ENCODE measurements at places on chromosomes 16 and 17.

- DNase-seq: no peak
These were observed 1.5 kb downstream of the SNX29 start for GRCh38 chr16:11978080-11978479.

DNA sequence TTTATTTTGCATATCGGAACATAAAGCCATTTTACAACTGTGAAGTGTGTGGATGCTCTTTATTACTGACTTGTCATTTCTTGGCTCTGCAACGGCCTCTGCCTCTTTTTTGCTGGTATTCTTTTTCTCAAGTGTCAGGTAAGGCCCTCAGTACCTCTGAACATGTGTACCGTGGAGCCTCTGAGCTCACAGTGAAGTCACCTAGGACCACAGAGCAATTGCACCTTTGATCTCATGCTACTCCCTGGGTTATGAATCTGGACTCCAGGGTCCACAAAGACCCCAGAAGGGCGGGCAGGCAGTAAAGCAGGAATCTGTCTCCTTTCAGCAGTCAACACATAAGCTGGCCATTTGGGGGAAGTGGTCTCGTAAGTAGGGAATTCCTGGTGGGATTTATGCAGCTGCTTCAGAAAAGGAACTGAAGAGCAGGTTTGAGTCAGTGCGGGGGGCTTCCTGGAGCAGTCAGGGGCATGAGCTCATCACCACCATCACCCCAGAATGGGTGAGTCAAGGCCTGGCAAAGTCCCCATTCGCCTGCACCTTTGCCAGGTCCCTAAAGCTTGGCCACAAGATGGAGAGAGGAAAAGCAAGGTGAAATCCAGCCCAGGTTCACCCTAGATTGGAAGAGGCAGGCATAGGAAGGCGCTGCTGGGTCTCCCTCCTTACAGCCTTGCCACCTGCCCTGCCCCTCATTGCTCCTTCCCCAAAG lies 33.0 kb downstream of the TBX4 start:
- DNase-seq: no peak

DNA sequence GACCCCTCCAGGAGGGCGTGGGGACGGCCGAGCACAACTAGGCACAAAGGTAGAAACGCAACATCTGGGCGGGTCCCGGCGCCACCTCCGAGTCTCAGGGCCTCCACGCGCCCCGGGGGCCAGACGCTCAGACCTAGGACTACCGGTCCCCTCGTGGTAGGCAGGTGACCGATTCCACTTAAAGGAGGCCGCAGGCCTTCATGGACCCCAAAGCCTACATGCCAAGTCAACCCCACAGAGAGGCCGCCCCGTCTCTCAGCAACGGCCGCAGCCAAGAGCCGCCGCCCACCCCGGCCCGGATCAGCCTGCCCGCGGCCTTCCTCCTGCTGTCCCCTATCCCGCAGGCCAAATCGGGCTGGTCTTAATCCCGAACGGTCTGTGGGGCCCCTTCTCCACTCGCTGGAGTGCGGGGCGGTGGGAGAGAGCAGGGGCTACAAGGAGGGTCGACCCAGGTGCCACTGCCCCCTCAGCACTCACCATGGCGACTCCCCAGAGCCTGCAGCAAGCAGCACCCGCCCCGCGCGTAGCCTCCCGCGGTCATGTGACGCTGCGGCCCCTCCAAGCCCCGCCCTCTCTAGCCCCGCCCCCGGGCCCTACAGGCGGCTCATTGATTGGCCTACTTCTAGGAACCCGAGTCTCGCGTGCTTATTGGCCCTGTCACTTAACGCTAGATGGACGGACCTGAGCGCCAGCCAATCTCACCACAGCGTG lies at the start of gene VPS35:
Gene VPS35, minus strand, starts transcription at position 525 of the 711 bp plus-strand sequence. Its CDS starts 45 bp downstream, at position 480.
- DNase-seq: peak; percentile 100

DNA sequence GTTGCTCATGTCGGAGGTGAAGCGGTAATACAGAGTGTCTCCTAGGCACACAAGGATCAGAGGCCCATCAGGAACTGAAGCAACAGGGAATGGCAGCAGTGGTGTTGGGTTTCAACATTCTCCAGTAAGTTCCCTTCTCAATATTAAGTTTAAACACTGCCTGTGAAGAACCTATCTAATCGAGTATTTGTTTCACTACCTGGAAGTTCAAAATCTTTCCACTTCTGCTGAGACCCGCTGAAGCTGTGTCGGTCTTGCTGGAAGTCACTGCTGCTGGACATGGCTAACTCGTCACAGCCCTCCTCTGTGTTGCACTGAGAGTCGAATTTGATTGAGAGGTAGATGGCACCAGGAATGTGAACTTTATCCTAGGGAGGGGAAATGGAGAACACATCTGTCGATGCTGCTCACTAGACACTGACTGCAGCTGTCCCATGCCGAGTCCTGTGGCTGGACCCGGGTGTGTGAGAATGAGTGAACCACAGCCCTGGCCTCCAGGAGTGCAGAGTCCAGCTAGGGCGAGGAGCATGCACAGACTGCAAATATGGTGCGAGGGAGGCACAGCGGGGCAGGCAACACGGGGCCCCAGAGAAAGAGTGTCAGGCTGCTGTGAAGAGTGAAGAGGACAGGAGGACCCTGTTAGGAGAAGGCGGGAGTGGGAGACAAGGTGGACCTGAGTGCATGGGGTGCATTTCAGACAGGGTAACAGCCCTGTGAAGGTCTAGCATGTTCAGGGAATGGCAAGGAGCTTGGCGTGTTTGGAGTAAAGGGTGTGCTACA lies 50.1 kb upstream of the ATP2A3 start:
- DNase-seq: no peak

- no peak for DNase-seq
These were observed 25.7 kb downstream of the MINK1 start for GRCh38 chr17:4858882-4859260.

DNA sequence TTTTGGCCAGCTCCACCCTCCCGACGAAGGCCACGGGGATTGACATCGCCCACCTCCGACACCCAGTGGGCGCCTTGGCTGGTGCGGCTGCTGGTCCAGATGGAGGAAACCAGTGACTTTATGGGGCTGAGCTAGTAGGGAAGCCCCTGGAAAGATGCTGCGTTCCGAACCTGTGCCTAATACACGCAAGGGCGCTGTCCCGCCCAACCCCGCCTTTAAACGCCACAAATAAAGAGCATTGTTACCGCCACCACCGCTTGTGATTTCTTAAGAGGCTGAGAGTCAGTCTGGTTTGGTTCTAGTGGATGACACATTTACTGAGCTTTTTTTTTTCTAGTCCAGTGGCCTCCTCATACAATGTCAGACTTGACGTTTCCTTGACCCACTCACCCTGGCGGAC lies 107.9 kb downstream of the AATF start:
- DNase-seq: no peak

DNA sequence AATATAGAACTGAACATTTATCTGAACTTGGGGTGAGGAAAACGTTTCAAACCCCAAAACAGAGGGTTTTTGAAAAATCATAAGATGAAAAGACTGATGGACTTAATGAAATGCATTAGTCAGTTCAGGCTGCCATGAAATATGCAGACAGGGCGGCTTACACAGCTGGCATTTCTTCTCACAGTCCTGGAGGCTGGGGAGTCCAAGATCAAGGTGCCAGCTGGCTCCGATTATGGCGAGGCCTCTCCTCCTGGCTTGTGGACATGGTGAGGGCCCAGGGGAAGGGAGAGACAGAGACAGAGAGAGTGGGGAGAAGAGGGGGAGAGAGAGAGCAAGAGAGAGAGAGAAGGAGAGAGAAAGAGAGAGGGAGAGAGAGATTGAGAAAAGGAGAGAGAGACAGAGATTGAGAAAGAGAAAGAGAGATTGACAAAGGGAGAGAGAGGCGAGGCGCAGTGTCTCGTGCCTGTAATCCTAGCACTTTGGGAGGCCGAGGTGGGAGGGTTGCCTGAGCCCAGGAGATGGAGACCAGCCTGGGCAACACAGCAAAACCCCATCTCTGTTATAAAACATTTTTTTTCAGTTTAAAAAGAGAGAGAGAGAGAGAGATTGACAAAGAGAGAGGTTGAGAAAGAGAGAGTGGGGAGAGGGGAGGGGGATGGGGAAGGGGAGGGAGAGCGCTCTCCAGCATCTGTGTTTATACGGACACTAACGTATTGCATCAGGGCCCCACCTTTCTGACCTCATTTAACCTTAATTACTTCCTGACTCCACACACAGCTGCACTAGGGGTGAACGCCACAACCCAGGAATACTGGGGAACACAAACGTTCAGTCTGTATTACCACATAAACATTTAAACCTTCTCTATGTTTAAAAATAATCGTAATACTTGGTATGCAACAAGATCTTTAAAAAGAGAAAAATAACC lies 24.6 kb upstream of the RPH3AL start:
- DNase-seq: no peak

DNA sequence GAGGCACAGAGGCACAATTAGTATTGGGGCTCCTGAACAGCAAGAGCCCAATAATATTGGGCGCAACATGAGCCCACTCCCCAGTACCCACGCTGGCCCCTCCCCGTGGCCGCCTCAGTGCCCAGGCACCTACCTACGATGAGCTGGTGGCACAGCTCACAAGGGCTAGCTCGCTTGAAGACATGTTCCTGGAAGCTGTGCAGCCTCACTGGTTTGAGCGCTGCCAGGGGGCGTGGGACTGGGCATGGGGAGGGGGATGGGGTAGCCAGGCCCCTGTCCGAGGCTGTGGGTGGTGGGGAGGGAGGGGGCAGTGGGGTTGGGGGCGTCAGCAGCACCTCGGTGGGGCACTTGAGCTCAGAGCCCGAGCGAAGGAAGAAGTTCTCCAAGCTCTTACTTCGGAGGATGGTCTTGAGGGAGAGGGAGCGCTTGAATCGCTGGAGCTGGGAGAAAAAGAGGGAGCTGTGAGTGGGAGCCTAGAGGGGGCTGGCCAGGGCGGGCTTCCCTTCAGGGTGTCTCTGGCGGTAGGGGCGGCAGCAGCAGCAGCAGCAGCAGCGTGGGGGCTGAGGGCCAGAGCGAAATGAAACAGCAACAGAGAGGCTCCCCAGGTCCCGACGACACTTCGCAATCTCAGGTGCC lies 7.9 kb downstream of the STAC2 start:
- DNase-seq: no peak

GRCh38 chr16:27598931-27599565 lies 49.1 kb downstream of the KATNIP start:
- no peak for DNase-seq

- no peak for DNase-seq
These were observed 67.0 kb upstream of the ENDOV start for GRCh38 chr17:80347948-80348351.
